B cell (primary cell): ENCODE measurements at places on chromosomes 11 and 22. TPM values are rescaled to one million over a fixed set of nuclear protein-coding genes. Genes with fewer than 3 reads are reported as not detected.
A peak's percentile ranks its signal among the peaks of the same experiment; 100 is the strongest.

DNA sequence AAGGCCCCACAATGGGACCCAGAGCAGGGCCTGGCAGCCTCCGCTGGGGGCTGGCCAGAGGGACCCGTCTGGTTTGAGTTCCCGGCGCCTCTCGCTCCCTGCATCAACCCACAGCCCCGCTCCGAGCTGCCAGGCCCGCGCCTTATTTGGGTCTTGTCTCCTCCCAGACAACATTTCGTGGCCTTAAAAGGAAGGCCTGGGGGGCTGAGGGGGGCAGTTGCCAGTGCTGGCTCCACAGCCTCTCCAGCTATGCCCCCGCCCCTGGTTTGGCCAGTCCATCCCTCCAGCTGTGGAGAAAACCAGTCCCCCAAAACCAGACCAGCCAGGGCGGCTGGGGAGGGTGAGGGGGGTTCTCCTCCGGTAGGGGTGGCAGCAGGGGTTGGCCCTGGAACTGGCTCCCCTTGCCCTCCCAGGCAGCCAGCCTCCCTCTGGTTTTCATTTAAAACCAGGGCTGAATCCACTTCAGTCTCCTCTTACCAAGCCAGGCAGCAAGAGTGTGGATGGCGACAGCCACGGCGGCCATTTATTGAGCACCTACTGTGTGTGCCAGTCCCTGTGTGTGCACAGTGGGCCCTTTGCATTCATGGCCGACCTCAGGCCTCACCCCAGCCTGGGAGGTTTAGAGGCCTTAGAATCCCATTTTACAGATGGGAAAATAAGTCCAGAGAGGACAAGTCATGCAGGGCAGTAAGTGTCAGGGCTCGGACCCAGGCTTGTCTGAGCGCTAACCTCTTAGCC lies 18.6 kb downstream of the EMID1 start:
- no peaks in the 10 kb centered on the region for H3K27me3 ChIP-seq
- no peak overlapping the region for H3K4me3 ChIP-seq
- H3K27ac ChIP-seq = no peak overlapping the region
- DNase-seq = no peak
- H3K36me3 ChIP-seq = no peaks in the 10 kb centered on the region
- no peaks in the 10 kb centered on the region for H3K4me1 ChIP-seq

DNA sequence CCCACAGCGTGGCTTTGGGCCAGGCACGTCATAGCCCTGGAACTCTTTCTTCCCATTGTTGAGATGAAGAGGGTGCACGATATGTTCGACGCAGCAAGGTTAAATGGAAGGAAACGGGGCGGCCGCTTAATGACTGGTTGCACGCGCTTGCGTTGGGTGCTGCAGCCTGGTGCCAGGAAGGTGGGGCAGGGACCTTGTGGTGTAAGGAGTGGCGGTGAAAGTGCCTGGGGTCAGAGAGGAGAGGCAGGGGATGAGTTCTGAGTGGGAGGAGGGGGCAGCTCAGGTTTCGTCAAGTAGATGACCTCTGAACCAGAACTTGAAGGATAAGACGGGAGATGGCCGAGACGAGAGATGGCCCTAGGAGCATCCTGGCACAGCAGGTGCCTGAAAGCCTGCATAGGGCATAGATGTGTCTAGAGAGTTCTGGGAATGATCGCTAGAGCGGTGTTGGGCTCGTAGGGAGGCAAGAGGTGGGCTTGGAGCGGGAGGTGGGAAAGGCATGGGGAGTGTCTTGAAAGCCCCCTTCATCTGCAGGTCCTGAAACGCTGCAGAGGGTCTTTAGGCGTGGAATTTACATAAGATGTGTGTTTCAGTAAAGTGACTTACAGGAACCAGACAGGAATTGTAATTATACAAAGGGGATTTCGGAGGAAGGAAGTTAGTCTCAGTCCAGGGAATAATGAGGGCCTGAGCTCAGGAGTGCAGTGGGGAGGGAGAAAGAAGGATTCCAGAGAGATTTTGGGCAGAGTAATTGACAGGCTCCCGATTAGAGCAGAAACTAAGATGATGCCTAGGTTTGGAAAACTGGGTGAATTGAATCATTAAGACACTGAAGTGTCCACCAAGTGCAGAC lies 43.2 kb upstream of the CLDN5 start:
- no peaks in the 10 kb centered on the region for H3K4me1 ChIP-seq
- DNase-seq = no peak
- H3K27ac ChIP-seq = no peak overlapping the region
- H3K4me3 ChIP-seq = no peak overlapping the region

DNA sequence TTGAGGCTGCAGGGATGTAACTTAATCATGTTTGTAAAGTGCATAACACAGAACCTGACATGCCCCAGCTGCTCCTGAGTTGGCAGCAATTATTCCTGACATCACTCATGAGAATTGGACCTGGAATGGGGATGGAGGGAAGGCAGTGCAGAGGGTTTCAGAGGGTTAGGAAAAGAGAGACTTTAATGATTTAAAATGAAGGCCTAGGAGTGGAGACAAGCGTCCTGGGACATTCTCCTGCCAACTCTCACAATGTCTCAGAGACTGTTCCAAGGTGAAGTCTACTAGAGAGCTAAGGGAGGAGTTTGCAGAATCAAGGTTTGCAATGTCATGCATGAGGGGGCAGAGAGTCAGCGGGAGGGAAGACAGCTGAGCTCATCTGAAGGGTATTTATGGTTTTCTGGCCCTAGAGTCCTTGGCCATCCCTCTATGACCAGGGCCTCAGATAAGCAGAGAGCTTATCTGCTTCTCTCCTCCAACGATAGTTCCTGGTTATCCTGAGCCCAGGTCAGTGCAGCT lies 36.9 kb downstream of the GGTLC2 start:
- H3K36me3 ChIP-seq = no peaks in the 10 kb centered on the region
- H3K4me3 ChIP-seq = no peak overlapping the region
- DNase-seq = no peak

- DNase-seq = peak; percentile 76
- peaks cover 17% of the 10 kb centered on the region for H3K36me3 ChIP-seq
- no peaks in the 10 kb centered on the region for H3K27me3 ChIP-seq
- H3K27ac ChIP-seq = peak overlapping the region; percentile 61
- no peak overlapping the region for H3K4me3 ChIP-seq
Observed at GRCh38 chr11:130146796-130147195, 12.8 kb upstream of the ST14 start.

DNA sequence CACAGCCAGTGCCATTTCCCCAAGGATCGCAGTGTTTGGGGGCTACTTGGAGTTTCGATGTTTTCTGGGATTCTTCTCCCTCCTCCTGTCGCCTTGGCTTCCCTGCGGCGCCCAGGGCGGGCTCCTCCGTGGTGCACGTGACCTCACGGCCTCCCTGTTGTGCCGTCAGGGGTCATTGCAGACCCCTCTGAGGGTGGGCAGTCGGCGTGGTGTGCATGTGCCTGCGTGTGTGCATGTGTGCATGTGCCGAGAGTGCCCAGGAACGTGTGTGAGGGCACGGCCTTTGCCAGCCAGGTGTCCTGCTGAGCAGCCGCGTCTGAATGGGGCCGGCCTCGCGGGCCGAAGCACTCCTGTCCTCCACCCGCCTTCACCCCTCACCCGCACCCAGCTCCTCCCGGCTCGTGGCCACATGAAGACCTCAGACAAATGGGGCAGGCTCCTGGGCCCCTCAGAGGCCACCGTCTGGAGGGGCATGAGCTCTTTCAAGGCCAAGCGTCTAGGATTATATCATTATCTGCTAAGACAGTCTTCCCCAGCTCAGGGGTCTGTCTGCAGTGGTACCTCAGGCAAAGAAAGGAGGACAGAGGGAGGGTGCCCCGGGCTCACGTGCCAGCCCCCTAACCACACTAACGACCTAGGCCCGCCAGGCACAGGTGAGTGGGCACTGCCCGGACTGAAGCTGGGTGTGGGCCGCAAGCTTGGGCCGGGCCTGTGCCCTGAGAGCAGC lies 9.4 kb upstream of the MRPL23 start:
- no peaks in the 10 kb centered on the region for H3K36me3 ChIP-seq
- no peaks in the 10 kb centered on the region for H3K27me3 ChIP-seq
- no peak for DNase-seq

DNA sequence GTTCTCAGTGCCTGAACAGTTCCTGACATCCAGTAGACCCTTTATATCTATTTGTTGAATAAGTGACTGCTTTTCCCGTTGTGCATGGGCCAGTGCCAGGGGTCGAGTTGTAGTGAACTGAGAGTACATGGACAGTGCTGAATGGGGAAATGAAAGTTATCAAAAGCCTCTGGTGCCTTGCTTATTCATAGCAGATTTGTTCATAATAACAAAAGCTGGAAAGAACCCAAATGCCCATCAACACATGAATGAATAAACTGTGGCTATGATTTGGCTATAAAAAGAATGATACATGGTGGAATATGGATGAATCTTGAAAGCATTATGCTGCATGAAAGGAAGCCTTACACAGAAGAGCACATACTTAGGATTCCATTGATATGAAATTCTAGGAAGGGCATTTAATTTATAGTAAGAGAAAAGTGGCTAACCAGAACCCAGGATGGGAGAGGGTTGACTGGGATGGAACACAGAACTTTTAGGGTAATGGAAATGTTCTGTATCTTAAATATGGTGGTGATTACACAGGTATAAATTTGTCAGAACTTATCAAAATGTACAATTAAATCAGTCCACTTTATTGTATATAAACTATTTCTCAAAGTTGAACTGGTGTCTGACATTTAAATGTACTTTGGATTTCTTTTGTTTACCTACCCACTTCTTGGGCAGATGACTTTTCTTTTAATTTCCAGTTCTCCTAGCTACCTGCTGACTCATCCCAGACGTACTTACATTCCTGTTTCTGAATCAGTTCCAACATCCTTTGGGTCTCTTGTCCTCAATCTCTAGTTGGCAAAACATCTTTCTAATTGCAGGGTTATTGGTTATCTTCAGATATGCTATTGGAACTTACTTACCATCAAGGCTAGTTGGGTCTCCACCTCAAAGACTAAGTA lies 42.8 kb downstream of the PACS1 start:
- DNase-seq = peak; percentile 61
- H3K27me3 ChIP-seq = no peaks in the 10 kb centered on the region
- H3K27ac ChIP-seq = peak overlapping the region; percentile 59
- peaks cover 7% of the 10 kb centered on the region for H3K36me3 ChIP-seq
- peaks cover 93% of the 10 kb centered on the region for H3K4me1 ChIP-seq

DNA sequence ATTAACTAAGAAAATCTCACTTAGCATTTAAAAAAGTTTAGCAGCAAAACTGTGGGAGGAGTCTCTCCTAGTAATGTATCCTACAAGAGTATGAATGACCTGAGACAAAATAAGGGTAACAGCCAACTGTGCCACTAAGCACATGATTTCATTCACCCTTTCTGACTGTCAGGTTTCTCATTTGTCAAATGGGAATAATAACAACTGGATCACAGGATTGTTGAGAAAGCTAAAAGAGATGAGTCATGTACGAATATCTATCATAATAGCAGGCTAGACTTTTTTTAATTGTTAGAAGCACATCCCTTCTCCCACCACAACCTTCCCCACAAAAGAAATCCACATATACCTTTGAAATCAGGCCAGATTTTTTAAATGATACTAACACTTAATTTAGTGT lies 39.5 kb downstream of the MTMR2 start:
- no peaks in the 10 kb centered on the region for H3K27me3 ChIP-seq
- no peak overlapping the region for H3K27ac ChIP-seq
- DNase-seq = no peak
- H3K4me3 ChIP-seq = no peak overlapping the region
- no peaks in the 10 kb centered on the region for H3K36me3 ChIP-seq
- no peaks in the 10 kb centered on the region for H3K4me1 ChIP-seq

- H3K27ac ChIP-seq = no peak overlapping the region
- peaks cover 45% of the 10 kb centered on the region for H3K4me1 ChIP-seq
- H3K4me3 ChIP-seq = no peak overlapping the region
Observed at GRCh38 chr22:38309614-38310517, 7.4 kb downstream of the CSNK1E start.

DNA sequence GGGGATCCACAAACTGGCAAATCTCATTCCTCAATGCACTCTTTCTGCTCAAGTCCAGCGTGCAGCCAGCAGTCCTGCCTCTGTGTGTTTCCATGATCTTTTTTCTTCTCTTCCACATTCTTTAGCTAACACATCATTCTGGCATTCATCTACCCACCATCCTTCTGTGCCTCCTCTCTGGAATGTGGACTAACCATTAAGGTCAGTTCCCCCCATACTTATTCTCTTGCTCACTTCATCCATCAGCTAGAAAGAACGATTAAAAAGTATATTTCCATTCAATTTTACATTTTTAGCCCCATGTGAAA lies 7.8 kb downstream of the KIRREL3 start:
- H3K4me1 ChIP-seq = no peaks in the 10 kb centered on the region
- H3K27ac ChIP-seq = no peak overlapping the region
- DNase-seq = no peak
- H3K36me3 ChIP-seq = no peaks in the 10 kb centered on the region

DNA sequence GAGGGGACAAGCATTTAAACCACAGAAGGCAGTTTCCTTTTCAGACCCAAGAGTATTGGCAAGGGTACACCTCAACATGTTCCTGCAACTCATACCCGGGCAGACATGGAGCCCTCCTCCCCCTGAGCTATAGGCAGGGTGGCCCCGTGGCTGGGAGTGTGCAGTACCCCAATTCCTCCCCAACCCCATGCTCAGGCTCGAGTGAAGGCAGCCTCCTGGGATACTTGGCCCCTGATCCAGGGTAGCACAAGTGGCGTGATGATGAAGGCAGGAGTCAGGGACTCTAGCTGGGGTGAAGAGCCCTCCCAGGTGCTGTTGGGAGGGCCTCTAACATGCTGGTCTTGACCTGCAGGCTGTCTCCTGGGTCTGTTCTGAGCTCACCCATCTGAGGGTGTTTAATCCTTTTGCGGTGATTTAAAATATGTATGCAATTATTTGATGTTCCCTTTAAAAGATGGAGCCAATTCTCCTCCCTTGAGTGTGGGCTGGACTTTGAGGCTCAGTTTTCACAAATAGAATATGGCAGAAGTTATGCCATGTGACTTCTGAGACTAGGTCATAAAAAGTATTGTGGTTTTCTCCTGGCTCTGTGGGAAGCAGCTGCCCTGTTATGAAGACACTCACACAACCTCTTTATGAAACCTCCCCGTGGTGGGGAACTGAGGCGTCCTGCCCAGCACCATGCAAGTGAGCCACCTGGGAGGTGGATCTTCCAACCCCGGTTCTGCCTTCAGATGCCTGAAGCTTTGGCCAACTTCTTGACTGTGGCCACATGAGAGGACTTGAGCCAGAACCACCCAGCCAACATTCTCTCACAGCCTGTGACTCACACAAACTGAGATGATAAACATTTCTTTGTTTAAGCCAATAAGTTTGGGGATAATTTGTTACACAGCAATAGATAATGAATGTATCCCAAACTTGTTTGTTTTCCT lies 54.7 kb upstream of the NECTIN1 start:
- DNase-seq = no peak
- no peak overlapping the region for H3K27ac ChIP-seq
- no peaks in the 10 kb centered on the region for H3K36me3 ChIP-seq

OR51B4 gene
- total RNA-seq = not detected in 2 replicates

WT1 gene
- not detected in 2 replicates for total RNA-seq

MRE11 gene
- total RNA-seq = 53.5 and 54.0 TPM in 2 replicates

ILK gene
- total RNA-seq = 119 and 131 TPM in 2 replicates

MPEG1 gene
- total RNA-seq = 151 TPM in 2 replicates

DDT gene
- total RNA-seq = 96.7 and 105 TPM in 2 replicates

MYEOV gene
- total RNA-seq = not detected in 2 replicates
